Activated CD4-positive, alpha-beta T cell treated with anti-CD3 and anti-CD28 coated beads, Interleukin-2, Interleukin-4, amounts not matched to agents 100 ng/mL and 50 ng/mL, durations not matched to agents 16 hours and 8 hours (primary cell): ENCODE measurements at places on chromosomes 7 and 10.

DNA sequence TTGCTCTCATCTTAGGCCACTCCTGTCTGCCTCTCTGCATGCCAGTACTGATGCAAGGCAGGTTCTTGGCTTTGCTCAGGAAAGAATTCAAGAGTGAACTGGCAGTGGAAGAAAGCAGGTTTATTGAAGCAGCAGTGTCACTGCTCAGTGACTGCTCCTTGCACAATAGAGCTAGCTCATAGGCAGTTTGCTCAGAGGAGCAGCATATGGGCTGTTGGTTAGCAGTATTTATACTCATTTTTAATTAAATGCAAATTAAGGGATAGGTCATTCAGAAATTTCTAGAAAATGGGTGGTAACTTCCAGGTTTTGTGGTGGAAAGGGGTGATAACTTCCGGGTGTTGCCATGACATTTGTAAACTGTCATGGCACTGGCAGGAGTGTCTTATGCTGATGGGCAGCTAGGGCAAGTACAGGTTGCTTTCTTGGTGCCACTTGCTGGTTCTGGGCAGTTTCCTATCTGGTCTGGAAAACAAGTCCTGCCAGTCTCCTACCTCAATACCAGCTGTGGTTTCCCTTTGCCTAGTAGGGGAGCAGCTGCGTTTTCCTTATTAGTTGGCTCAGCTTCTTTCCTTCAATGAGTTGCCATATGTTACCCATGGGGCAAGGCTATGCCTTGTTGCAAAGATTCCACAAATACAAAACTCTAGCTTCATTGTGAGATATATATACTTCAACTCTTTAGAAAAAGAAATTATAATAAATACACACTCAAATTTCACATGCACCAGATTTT lies 64.8 kb upstream of the CALD1 start:
- DNase-seq: no peak

DNA sequence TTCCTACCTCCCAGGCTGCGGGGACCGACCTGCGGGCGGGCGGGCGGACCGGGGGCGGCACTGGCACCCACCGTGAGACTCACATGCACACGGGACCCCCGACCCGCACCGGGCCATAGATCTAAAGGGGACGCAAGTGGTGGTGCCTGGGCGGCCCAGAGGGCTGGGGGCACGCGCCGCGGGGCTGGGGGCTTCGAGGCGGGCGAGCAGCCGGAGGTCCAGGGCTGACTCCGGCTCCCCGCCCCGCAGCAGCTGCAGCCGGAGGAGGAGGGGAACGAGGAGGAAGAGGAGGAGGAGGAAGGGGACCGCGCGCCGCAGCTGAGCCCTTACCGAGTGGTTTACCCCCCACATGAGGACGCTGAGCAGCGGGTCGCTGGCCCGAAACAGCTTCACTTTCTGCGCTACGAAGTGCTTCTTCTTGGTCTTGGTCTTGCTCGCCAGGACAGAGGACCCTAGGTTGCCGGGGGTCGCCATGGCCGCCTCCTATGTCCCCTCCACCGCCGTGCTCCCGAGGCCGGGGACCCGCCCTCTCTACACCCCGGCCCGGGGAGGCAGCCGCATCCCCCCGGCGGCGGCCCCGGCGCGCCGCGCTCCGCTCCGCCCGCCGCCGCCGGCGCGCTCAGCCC lies 412 bp downstream of the PIP4K2A start:
- DNase-seq: peak; percentile 32

DNA sequence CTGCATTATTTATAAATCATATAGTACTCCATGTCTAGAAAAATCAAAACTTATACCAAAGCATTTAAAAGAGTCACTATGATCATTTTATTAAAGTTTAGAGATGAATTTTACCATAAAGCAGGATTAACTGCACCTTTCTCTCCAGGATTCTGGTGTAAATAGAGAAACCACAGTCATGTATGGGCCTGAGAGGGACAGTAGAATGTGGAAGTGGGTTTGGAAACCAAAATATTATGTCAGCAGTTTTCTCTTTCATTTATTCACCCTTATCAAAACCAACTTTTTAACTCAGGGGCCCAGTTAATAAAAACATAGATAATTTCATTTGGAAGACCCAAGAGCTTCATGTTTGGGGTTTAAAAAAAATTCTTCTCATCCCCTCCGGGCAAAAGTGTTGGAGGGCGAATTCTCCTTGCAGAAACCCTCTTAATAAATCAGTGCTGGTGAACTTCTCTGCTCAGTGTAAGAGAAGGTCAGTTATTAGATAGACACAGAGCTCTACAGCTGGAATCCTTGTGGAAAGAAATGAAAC lies 266.2 kb downstream of the CREB5 start:
- no peak for DNase-seq

DNA sequence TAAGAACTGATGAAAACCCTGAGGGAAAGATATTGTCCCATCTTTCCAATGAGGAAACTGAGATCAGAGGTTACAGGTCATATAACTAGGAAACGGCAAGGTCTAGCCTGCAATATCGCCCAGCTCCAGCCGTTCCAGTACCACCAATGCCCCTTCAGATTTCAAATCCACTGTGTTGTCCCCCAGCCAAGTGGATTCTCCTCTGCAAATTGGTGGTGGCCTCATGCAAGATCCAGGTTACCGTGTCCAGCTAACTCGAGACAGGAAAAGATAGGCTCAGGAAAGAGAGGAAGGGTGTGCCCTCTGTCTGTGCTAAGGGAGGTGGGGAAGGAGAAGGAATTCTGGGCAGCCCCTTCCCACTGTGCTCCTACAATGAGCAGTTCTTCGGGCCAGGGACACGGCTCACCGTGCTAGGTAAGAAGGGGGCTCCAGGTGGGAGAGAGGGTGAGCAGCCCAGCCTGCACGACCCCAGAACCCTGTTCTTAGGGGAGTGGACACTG lies 25.3 kb downstream of the PRSS2 start:
- DNase-seq: no peak

DNA sequence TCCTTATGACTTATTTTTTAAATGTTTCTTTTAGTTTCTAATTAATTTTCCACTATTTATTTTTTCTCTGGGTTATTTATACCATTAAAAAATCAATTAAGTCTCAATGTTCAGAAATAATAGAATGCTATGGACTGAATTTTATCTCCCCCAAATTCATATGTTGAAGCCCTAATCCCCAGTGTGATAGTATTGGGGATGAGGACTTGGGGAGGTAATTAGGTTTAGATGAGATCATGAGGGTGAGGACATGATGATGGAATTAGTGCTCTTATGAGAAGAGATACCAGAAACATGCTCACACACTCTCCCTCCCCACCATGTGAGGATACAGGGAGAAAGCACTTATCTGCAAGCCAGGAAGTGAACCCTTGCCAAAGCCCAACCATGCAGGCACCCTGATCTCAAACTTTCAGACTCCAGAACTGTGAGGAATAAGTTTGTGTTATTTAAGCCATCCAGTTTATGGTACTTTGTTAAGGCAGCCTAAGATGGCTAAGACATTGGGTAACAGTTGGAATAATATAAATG lies 202.6 kb downstream of the MDFIC start:
- no peak for DNase-seq

GRCh38 chr7:83876593-83876992 lies 227.7 kb upstream of the SEMA3E start:
- no peak for DNase-seq
